ENCODE measurements at places on chromosomes 3 and 15.

DNA sequence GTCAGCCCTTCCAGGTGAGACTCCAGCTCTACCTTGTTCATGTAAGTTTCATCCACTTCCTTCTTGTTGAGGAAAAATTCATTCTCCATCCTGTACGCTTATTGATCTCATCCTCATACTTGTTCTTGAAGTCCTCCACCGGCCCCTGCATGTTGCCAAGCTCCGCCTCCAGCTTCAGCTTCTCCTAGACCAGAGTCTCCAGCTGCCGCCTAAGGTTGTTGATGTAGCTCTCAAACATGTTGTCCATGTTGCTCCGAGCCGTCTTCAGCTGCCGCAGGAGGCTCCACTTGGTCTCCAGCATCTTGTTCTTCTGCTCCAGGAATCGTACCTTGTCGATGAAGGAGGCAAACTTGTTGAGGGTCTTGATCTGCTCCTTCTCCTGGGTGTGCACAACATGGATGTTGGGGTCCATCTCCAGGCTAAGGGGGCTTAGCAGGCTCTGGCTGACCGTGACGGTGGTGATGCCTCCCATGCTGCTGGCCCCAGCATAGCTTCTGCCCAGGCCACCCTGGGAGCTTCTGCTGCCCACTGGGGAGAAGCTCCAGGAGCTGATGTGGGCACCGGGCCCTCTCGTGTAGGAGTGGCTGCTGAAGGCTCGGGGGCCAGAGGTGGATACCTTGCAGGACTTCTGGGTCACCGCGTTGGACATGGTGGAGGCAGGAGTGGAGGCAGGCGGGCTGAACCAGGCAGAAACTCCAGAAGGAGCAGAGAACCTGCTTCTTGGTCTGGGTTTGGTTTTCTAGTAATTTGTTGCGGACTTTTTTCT lies 422.6 kb upstream of the ARPP21 start:
- no peaks in the 10 kb centered on the region for H3K4me1 ChIP-seq
- H3K27me3 ChIP-seq = no peaks in the 10 kb centered on the region
- no peaks in the 10 kb centered on the region for H3K36me3 ChIP-seq
- DNase-seq = no peak
- no peak overlapping the region for H3K4me3 ChIP-seq

DNA sequence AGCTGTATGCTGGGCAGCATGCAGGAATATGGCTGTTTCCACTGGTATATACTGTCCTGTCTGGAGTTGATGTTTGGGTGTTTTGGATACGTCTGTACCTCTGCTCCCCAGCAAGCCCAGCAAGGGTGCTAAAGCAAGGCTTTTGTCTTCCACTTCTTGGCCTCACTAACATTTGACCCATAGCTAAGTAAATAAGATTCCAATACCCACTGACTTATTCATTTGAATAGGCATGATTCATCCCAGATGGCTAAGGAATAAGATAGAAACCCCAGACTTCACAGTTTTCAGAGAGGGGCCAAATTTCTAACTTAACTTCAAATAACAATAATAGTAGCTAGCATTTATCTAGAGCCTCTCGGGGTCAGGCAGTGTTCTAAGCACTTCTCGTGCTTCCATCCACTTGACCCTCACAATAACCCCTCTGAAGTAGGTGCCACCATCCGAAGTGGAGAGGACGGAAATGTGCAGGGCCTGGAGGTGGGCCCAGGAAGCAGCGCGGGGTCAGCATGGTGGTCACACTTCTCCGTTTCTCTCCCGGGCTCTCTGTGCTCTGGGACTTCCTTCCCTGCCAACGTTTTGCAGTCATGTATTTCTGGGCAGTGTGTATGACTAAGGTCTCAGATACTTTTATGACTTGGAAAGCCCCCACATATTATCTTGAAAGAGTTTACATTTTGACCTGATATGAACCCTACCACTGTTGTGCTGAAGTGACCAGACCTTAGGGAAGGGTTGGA lies 39.3 kb downstream of the LRRK1 start:
- peak; percentile 60 for DNase-seq
- H3K4me3 ChIP-seq = no peak overlapping the region
- H3K36me3 ChIP-seq = no peaks in the 10 kb centered on the region
- H3K4me1 ChIP-seq = peaks cover 22% of the 10 kb centered on the region
- H3K27ac ChIP-seq = no peak overlapping the region
- H3K27me3 ChIP-seq = no peaks in the 10 kb centered on the region

- H3K4me1 ChIP-seq = no peaks in the 10 kb centered on the region
- H3K4me3 ChIP-seq = no peak overlapping the region
- H3K27me3 ChIP-seq = no peaks in the 10 kb centered on the region
- no peaks in the 10 kb centered on the region for H3K36me3 ChIP-seq
- DNase-seq = no peak
Observed at GRCh38 chr3:188104050-188104449, 49.9 kb upstream of the LPP start.

DNA sequence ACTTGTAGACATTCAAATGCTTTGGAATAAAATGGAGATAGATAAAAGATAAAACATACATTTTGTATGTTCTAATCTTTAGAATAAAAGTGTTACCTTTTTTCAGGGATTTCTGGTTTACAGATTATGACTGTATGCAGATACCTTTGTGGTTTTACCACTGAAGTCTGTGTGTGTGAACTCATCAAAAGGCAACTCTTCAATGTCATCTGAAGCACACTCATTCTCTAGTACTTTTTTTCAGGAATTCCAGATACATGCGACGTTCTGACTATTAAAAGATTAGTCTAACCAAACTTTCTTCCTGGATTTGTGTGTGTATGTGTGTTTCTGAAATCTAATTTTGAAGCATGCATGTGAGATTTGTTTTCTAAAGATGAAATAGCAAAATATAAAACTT lies 188.6 kb downstream of the NLGN1 start:
- DNase-seq = no peak
- H3K27ac ChIP-seq = no peak overlapping the region
- no peak overlapping the region for H3K4me3 ChIP-seq
- no peaks in the 10 kb centered on the region for H3K36me3 ChIP-seq

DNA sequence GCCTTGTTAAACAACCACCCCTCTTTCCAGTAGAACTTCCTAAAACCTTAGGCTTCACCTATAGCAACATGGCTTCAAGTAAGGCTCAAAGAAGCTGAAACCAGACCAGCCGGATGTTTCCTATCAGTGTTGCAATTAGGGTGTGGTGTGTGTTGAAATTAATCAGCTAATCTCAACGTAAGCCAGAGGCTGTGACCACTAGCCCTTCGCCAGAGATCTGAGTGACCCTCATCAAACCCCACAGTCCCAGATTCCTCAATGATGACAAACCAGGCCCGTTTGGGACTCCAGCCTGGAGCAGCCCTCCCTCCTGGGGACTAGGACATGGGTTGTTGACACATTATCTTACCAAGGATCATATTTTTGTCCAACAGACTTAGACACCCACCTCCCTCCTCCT lies 27.3 kb downstream of the CYP11A1 start:
- H3K27me3 ChIP-seq = no peaks in the 10 kb centered on the region
- H3K4me1 ChIP-seq = no peaks in the 10 kb centered on the region
- no peak overlapping the region for H3K27ac ChIP-seq
- H3K4me3 ChIP-seq = no peak overlapping the region
- no peaks in the 10 kb centered on the region for H3K36me3 ChIP-seq
- no peak for DNase-seq

- no peaks in the 10 kb centered on the region for H3K4me1 ChIP-seq
- H3K27me3 ChIP-seq = no peaks in the 10 kb centered on the region
- no peak overlapping the region for H3K27ac ChIP-seq
- no peaks in the 10 kb centered on the region for H3K36me3 ChIP-seq
- no peak overlapping the region for H3K4me3 ChIP-seq
Observed at GRCh38 chr3:182309120-182309519, 484.2 kb upstream of the ATP11B start.

GRCh38 chr15:98017150-98017964 lies 56.9 kb downstream of the ARRDC4 start:
- no peaks in the 10 kb centered on the region for H3K36me3 ChIP-seq
- no peak overlapping the region for H3K4me3 ChIP-seq
- peaks cover 12% of the 10 kb centered on the region for H3K4me1 ChIP-seq
- no peaks in the 10 kb centered on the region for H3K27me3 ChIP-seq

- DNase-seq = no peak
- no peaks in the 10 kb centered on the region for H3K27me3 ChIP-seq
- H3K4me1 ChIP-seq = no peaks in the 10 kb centered on the region
- H3K4me3 ChIP-seq = no peak overlapping the region
Observed at GRCh38 chr3:13333236-13333897, 86.8 kb downstream of the NUP210 start.
